NCI-H460 (cell line): ENCODE measurements at places on chromosomes 6 and 20. TPM values are rescaled to one million over a fixed set of nuclear protein-coding genes. Genes with fewer than 3 reads are reported as not detected.

DNA sequence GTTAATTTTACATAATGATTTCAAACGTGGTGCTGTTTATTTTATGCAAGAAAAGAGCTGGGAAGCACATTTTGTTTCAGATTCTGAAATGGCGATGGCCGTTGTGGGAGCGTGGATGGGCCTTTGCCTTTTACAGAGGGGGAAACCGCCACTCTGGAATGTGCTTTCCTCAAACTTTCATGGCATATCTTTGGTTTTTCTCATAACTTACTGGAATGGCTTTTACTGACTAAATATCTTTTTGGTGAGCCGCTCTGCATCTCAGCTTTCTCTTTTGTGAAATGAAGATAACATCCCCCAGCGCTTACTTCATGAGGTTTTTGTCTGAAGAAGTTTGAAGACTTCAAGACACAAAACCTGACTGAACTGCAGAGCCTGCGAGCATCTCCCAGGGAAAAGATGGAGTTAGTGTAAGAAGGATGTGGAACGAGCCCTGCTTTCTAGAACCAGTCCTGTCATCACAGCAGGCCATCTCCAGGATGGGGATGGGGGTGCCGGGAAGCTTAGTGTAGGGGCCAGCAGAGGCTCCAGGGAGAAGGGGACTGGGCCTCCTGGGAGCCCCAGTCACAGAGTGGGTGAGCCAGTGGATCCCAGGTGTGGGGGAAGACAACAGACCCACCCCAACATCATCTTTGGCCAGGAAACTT, 61.8 kb upstream of the TIAM2 start:
- DNase-seq = no peak

DNA sequence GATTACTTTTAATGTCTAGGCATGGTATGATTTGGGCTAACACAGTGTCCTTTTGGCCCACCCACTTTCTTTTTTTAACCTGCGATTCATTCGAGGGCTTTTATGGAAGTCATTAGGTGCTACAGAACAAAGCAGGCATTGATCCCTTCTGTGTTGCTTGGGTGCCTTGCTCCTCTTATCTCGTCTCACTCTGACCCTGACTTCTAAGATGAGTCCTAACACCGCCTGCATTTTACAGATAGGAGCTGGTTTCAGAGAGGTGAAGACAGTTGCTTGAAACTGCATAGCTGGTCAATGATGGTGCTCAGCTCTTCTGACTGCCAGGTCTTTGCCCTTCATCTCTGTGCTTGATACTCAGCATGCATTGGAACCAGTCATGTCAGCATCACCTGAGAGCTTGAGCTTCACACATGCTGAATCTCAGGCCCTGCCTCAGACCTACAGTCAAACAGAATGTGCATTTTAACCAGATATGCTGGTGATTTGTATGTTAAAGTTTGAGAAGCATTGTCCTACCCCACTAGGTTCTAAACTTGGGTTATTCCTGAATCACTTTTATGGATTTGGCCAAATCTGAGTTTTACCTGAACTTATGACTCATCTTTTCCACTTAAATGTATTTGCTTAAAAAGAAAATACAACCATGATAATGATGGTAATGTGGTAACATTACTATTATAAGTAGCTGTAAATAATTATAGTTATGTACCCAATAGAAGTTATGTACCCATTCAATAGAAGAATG, 142.3 kb downstream of the PLCB4 start:
- DNase-seq = no peak

- DNase-seq = no peak
Observed at GRCh38 chr6:141969201-141969600, 163.5 kb upstream of the GJE1 start.

Gene KDM1B
- total RNA-seq = 6.9 and 7.3 TPM in 2 replicates

- no peak for DNase-seq
Observed at GRCh38 chr6:107706516-107707115, 117.5 kb downstream of the SCML4 start.

DNA sequence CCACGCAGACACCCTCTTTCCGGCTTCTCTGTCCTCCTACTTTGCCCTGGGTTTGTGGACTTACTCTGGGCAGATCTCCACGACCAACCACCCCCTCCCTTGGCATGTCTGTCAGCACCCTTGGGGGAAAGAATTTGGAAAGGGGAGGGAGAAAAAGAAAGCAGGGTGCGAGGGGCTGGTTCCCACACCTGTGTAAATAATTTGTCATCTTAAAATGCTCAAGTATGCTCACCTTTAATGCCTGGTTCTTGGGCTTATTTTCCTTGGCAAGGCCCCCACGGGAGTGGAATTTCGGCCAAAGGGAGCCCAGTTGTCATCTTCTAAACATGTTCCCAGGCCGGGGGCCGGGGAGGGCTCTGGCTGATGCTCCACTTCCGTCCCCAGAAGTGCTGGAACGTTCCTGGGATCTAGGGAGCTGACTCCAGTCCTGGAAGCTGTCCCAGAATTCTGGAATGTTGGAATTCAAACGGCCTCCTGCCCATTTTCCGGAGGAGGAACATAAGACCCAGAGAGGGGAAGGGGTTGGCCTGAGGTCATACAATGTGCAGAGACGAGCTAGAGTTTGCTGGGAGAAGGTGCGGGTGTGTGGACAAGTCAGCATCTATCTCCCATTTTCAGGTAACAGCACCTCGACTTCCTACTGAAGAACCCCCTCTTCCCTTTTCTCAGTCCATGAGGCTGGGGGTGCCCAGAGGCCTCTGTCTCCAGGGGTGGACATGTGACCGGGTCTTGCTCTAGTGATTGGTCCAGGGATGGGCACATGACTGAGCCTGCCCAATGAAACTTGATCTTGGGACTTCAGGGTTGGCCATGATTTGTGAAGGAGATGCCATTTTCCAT, 122.3 kb downstream of the CEBPB start:
- DNase-seq = no peak

Gene RBPJL
- total RNA-seq = not detected in 2 replicates

DNA sequence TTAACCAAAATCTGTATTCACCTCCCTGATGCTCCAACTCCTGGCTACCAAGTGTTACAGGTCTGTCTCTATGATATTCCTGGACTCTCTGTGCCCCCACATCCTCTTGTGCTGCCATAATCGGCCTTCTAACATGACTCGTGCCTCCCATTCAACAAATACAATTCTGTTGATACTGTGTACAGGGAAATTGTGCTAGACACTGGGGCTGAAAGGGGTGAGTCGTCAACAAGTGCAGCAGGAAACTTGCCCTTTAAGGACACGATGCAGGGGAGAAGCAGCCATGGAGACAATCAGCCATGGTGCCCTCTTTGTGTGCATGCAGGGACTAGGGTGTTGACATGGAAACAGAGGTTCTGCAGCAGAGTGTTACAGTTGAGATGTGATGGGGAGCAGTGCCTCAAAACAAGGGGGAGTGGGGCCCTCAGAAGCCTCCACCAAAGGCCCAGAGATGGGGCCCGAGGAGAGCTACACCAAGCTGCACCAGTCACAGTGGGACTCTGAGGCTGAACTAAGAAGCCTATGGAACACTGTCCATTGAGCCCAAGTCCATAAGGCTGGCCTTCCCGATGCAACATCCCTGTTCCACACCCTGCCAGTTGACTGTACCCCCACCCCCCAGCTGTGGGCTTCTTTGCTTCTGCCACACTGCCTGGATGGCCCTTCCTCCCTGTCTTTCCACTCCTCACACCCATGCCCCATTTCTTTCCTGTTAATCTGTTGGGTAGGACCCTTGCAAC, 3.1 kb downstream of the PCED1A start:
- no peak for DNase-seq

DNA sequence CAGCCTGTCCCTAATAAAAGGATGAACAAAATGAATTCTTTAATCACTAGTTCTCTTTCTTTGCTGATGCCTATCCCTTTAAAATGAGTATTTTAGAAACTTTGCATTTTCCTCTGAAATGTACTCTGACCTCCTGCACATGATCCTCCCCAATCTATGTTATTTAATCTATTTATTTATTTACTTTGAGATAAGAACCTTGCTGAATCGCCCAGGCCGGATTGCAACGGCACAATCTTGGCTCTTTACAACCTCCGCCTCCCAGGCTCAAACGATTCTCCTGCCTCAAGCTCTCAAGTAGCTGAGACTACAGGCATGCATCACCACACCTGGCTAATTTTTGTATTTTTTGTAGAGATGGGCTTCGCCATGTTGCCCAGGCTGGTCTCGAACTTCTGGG, 27.9 kb downstream of the ADTRP start:
- no peak for DNase-seq

Gene ARMH2
- not detected in 2 replicates for total RNA-seq

GRCh38 chr20:46978951-46979491, 84.4 kb downstream of the EYA2 start:
- DNase-seq = no peak

DNA sequence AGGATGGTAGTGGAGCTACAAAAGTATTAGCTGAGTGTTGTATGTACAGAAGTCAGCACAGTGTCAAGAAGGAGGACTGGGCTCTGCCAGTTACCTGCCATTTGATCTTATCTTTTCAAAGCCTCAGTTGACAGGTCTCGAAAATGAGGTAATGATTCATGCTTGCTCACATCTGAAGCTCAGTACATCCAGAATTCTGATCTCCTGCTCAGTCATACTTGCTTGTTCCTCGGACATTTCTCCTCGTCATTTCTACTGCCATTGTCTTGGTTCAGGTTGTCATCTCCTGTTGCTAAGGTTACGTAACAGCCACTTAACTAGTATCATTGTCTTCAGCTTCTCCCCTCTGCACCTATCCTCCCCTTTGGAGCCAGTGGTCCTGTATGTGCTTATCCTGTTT, 89.5 kb downstream of the SLX4IP start:
- no peak for DNase-seq

- no peak for DNase-seq
Observed at GRCh38 chr6:131262060-131262459, 126.8 kb downstream of the AKAP7 start.

DNA sequence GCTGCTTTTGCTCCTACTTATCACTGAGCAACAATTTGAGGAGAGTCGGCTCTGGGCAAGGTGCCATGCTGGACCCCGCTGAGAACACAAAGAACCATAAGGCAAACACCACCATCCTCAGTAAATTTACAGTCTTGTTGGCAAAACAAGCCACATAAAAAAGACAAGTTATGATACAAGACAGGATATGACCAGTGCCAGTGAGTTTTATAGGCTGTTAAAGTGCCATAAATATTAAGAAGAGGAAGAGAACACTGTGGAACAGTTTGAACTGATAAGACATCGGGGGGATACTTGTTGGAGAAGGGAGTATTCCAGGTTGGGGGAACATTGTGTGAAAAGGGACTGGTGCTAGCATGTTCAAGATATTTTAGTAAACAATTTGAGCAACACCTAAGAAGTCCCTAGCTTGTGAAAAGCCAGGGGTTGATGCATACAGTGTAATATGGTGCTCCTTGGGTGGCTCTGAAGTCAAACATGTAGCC, 25.3 kb upstream of the RIPOR2 start:
- no peak for DNase-seq

DNA sequence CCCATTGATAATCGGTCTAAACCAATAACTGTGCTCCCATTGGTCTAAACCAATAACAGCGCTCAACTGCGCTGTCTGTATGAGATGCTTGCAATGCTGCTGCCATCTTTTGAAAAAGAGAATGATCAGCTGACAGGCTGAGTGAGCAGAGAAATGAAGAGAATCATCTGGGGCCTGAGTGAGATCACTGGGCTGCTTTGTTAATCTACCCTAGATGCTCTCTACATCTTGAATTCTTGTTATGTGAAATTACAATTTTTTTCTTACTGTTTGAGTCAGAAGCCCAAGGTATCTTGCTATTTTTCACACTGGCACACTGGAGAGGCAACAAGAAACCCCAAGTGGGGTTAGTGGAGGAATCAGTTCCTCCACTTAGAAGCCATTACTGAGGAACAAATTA, 91.5 kb upstream of the GCM1 start:
- no peak for DNase-seq

Gene MACROD2
- total RNA-seq = 1.4 and 2.0 TPM in 2 replicates

DNA sequence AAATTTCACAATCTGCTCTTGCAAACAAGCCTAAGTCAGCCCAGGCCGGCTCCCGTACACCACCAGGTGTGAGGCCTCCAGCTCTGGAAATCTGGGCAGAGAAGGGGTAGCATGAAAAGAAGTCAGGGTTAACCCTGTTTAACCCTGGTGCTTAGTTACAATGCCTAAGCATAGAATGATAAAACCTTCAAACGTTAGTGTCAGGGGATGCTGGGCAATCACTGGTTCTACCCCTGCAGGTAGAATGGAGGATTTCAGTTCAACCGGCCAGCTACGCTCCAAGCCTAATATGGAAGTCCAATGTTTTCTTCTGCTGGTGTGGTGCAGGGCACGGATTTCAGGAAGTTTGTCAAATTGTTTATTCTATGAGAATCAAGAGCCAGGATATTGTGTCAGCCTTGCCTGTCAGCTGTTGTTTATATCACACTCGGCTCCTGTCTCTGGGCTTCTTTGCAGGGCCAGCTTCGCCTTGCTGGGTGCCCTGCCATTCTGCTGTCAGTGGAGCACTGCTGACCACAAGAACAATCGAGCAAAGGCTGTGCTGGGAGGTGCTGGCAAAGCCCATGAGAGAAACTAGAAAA, 20.2 kb upstream of the CD93 start:
- DNase-seq = no peak

DNA sequence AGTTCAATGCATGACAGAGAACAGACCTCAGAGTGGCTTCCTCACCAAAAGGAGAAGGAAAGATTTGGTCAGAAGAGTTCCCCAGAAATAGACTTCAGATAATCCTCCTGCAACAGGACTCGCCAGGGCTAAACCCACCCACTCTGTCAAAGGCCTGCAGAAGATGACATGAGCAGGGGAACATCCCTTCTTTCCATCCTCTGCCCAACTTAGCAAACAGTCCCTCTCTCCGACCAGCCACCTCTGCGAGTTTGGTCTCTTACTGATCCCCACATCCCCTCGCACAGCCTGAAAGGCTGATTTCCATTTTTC, 7.5 kb downstream of the NFATC2 start:
- DNase-seq = no peak

DNA sequence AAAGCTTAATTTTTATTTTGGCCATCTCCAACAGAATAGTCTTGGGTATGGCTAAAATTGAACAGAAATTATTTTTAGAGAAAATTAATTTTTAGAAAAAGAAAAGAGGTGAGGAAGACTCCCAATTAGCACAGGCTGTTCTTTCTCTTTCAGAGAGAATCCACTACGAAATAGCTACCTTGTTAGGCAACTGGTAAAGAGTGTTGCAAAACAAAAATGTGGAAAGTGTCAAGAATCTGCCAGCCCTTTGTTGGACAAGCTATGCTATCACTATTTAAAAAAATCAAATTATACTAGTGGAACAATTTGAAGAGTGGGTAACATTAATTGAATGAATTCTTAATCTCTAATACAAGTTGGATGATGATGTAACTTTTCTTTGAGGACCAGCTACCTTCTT, 19.2 kb upstream of the ZSCAN9 start:
- no peak for DNase-seq

GRCh38 chr6:159871241-159871640, 19.5 kb upstream of the MAS1 start:
- DNase-seq = no peak

Gene NANP
- total RNA-seq = 9.7 and 14.7 TPM in 2 replicates

Gene CCND3
- total RNA-seq = 18.9 and 19.8 TPM in 2 replicates

Gene GJA1
- 31.8 and 34.1 TPM in 2 replicates for total RNA-seq

GRCh38 chr6:160131636-160132296, 10.2 kb downstream of the SLC22A1 start:
- DNase-seq = no peak

- DNase-seq = no peak
Observed at GRCh38 chr20:53402233-53403005, 191.2 kb downstream of the ZNF217 start.
